Midbrain (tissue), 1 donor: ENCODE measurements at places on chromosomes 16 and 17.
A peak's percentile ranks its signal among the peaks of the same experiment; 100 is the strongest.

DNA sequence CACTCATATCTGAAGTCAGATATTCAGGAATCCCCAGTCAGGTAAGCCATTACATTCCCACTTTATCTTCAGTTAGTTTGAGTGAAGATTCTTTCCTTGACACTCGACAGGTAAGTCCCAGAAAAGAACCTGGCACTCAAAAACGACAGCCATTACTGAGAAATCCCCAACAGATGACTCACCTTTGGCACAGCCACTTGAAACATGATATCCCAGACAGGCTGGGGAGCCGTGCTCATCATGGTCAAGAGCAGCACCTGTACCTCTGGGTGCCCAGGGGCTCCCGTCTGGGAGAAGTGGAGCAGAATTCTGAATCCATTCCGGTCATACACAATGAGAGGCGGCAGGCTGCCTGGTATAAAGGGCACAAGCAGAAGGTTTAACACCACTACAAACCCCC is 16.8 kb upstream of the COG7 start:
- DNase-seq = no peak

DNA sequence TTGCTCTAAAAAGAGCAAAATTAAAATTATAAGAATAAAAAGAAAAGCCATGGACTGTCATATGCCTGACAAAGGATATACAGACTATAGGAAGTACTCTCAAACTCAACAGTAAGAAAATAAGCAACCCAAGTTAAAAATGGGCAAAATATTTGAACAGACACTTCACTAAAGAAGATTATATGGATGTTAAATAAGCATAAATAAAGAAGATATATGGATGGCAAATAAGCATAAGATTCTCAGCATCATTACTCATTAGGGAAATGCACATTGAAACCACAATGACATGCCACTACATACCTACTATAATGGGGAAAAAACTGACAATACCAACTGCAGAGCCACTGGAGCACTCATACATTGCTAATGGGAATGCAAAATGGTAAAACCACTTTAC is 14.9 kb upstream of the BEAN1 start:
- no peak for DNase-seq

DNA sequence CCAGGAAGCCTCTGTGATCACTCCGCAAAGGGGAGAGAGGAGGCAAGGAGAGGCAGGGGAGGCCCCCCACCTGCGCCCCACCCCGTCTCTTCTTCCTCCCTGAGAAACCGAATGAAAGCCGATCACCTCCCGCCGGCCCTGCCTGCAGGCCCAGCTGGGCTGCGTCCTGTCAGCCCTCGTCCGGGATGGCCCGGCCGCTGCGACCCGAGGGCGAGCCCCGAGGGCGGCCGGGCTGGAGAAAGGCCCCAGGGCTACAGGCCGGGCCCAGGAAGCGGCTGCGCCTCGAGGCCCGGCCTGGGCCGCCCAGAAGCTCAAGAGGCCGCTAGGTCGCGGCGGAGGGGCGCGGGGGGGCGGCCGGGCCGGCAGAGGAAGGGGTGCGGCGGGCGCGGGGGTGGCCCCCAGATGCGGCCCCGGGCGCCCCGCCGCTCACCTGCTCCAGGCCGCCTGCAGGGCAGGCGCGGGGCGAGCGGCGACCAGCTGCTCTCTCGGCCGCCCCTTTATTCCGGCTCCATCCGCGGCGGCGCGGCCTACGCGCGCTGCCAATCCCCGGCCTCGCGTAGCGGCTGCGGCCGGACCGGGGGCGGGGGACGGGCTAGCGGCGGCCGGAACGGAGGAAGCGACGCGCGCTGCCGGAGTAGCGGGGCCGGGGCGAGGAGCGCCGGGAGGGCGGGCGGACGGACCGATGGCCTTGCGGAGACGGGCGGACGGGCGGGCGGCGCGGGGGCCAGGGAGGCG is at the start of gene ZNF319:
Gene ZNF319, minus strand, starts transcription at position 702 of the 735 bp plus-strand sequence. CDS start 2,407 bp downstream, outside the sequence.
- DNase-seq = peak; percentile 34

GRCh38 chr17:68539548-68540467 is 27.6 kb downstream of the PRKAR1A start:
- DNase-seq = no peak

GRCh38 chr17:5837055-5837491 is 233.1 kb upstream of the WSCD1 start:
- no peak for DNase-seq

- DNase-seq = no peak
These were observed 1.3 kb downstream of the ALOX12 start for GRCh38 chr17:6997171-6997570.

DNA sequence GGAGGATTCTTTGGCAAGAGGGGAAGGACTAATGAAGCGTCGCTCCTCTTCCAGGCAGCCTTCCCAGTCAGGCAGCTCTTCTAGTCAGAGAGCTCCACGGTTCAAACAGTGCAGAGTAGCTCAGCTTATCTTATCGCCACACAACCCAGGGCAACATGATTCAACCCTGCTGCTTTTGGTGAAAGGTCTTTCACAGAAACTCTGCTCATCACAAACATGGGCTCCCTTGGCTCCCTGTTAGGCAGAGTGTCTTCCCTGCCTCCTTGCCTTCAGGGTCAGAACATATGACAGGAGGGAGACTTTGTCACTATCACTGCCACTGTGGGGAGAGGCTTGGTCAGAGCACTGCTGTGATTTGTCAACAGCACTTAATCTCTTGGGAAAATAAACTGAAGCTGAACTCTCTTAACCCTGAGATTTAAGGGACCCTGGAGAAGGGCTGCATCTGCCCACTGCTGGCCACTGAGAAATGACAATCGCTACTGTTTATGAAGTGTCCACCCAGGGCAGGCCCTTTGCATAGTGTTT is 6.9 kb upstream of the SLC13A2 start:
- no peak for DNase-seq

GRCh38 chr17:20190605-20191004 is 181.4 kb downstream of the SPECC1 start:
- DNase-seq = no peak

- DNase-seq = no peak
These were observed 37.8 kb downstream of the TMEM235 start for GRCh38 chr17:78268951-78269905.

DNA sequence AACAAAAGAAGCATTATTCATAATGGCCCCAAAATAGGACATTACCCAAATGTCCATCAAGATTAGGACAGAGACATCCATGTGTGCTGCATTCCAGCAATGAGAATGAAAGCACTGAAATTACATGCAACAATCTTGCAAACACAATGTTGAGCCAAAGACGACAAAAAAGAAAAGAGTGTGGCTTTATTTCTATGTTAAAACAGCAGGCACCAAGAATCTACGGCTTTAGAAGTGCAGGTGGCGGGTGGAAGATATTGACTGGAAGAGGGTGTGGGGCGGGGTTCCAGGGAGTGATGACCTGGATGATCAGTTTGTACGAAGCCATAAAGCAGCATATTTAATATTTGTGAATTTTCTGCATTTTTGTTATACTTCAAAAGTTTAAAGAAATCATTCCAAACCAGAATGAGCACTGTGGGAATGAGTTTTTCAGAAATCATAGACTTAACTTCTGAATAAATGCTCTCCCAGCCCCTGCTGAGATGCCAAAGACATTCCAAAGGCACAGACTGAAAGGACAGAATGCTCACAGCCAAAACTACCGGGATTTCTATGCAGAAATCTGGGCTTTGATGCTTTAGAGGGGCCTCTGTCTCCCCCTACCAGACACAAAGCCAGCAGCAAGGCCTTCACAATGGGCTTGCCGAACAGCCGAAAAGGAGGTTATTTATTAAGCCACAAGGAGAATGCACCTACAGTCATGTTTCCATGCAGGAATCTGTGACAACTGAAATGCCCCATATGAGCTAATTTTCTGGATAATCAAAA is 361.6 kb downstream of the GRIN2A start:
- peak; percentile 32 for DNase-seq

GRCh38 chr17:62824290-62825131 is 16.4 kb upstream of the MARCHF10 start:
- no peak for DNase-seq

DNA sequence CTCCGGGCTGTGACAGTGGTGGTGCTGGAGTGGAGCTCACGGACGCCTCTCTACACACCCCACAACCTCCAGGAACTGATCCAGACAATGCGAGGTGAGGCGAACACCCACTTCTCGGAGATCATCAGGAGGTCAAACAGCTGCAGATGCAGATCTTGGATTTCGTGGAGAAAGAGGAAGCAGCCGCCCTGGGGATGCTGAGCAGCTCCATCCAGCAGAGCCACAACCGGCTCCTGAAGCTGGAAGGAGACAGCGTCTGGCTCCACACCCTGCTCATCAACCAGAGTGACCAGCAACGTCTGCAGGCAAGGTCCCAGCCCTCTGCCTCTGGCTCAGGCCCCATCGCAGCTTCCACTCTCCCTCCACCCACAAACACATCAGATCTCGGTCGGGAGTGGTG is 13.2 kb upstream of the SLC16A5 start:
- no peak for DNase-seq
